Stimulated activated CD4-positive, alpha-beta T cell treated with anti-CD3 and anti-CD28 coated beads, TNF-alpha, amount 100 ng/mL, for 4 hours (primary cell): ENCODE measurements at places on chromosomes 7 and 10.
A peak's percentile ranks its signal among the peaks of the same experiment; 100 is the strongest.

- no peak for DNase-seq
Observed at GRCh38 chr10:112517451-112517862, 70.4 kb downstream of the VTI1A start.

DNA sequence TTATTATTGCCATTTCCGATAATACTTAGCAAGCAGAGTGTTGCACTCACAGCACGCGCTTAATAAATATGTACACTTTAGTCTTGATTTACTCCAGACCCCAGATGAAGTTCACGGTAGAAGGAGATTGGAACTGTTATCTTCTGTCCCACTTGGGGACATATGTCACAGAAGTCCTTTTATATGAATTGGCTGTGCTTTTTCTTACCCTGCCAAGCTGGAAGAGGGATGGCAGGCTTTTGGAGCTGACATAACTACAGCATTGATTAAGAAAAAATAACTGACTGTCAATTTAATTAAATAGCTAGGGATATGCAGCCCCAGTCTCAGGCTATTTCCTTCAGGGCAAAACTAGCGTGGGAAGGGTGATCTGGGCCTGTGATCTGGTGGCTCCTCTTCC is 182.2 kb downstream of the SH2D4B start:
- no peak for DNase-seq

DNA sequence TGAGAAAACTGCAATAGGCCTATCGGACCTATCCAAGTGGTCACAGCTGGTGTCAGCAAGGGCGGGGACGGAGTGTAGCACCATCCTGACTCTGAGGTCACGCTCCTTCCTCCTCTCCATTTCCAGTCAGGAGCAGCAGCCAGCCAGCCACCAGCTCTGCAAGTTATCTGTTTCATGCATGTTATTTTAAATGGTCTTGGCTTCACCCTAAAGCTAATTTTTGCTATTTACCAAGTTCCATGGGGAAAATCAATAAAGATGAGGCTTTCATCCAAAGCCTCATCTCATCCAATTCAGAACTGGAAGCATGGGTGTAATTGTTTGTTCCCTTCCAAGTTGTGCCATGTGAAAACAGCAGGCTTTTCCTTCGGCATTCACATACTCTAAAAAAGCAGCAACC is 49.3 kb downstream of the ICA1 start:
- DNase-seq = no peak

DNA sequence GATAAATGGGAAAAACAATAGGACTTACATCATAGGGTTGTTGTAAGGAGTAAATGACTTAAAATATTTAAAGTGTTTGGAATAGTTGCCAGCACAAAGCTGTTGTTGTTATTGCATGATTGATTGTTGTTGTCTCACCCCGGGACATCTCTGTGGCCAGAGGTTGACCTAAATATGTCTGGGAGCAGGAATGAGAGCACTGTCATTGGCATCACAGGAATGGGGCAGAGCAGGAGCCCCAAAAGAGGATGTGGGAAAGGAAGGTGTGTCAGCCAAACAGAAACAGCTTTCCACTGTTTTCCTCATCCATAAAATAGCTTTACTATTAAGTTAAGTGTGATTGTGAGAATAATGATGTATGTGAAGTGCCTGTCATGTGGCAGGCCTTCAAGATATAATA is 121.6 kb downstream of the TMEM168 start:
- no peak for DNase-seq

- DNase-seq = no peak
Observed at GRCh38 chr7:18086165-18087025, 58.7 kb upstream of the PRPS1L1 start.

- DNase-seq = no peak
Observed at GRCh38 chr10:110774069-110775019, 97.4 kb upstream of the PDCD4 start.

GRCh38 chr7:22675917-22676343 is 51.1 kb upstream of the IL6 start:
- DNase-seq = no peak

DNA sequence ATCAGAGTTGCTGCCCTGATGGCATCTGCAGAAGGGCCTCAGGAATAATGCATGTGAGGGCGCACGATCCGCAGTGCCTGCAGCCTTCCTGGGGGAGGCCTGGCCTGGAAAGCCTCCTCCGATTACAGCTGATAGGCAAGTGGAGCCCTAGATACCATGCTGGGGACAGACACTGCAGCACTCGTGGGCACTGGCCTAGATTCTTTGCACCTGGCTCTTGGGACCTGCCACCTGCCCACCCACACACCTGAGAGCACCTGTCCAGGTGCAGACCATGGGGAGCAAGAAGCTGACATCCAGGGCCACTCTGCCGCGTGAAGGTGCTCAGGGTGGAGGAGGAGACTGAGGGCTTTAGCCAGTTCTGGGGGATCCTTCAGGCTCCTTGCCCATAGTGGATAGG is 14.8 kb downstream of the YKT6 start:
- no peak for DNase-seq

- no peak for DNase-seq
Observed at GRCh38 chr10:127755753-127756152, 18.8 kb downstream of the FOXI2 start.

DNA sequence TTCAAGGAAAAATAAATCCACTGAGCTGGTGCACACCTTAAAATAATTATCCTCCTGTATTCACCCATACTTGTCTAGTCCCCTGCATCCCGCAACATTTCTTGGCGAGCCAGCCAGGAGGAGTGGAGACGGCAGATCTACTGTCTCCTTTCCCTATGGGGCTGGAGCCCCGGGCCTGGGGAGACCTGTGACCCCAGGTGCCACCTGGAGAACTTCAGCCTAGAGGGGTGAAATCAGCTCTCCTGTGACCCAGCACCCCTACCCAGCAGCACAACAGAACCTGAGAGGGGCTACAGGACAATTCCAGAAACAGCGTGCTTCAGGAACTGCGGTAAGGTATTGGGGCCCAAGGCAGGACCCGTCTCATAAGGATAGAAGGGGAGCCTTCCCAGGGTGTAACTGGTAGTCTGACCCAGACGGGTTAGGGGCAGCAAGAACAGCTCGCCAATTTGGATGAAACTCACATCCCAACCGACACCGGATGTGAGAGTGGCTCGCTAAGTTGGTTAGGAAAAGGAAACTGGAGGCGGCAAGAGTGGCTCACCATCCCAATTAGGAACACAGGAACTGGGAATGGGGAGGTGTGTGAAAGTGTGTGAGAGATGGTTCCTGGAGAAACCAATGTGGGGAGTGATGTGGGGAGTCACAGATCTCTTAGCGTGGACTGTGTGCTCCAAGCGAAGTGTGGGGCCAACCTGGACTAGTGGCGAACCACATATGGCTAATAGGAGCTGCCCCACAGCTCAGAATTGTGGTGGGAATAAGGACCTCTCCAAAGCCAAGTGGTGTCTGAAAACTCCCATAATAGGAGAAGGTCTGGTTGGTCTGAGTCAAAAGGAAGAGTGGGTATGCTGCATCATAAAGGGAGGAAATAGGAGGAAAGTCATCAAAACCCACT is 15.1 kb upstream of the DENND2A start:
- DNase-seq = no peak

DNA sequence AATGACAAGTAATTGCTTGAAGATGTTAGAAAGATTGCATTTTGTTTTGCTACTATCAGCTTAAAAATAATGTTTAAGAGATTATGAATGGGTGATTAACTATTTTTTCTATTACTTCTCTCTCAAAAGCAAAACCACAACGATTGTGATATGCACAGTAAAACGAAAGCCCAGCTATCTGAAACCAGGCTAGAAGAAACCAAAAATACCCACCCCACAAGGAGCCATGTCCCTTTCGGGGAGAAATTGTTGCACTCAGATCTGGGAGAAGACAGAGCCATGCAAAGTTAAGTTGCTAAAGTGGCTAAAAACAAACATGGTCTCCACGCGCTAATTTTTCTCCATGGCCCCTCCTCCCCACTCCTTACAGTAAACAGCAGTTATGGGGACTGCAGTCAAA is 173.6 kb downstream of the RPS24 start:
- DNase-seq = no peak

- DNase-seq = no peak
Observed at GRCh38 chr7:91033574-91033973, 230.7 kb upstream of the FZD1 start.

DNA sequence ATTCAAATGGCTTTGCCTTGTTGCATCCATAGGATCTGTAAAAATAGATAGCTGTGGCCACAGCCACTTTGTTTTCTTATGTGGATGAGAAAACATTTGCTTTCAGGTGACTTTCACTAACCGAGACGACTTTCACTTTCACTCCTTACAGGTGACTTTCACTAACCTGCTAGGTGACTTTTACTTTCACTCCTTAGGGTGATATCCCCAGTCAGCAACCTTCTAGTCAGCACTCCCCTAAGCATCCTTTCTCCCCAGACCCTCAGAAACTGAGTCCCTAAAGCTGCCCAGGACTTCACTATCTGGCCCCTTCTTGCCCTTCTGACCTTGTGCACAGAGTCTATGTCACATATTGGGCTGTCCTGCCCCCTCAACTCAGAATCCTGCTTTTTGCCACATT is 177.5 kb downstream of the RELN start:
- no peak for DNase-seq

DNA sequence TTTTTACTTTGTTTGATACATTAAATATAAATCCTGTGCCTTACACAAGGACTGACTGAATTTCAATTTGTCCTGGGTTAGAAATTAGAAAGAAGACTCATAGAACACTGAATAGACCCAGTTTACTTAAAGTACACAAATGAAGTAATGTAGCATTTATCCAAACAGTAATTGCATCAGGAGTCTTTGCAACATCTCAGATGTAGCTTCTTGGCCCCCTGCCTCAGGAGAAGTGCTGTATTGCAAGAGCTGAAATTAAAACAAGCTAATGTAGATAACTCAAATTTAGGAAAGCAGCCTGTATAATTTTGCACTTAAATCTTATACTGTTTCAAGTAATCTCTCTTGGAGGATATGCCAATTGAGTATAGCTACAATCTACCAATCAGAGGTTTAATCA is 54.3 kb upstream of the KCND2 start:
- DNase-seq = no peak

GRCh38 chr10:88271761-88272543 is 311.2 kb downstream of the RNLS start:
- DNase-seq = no peak

DNA sequence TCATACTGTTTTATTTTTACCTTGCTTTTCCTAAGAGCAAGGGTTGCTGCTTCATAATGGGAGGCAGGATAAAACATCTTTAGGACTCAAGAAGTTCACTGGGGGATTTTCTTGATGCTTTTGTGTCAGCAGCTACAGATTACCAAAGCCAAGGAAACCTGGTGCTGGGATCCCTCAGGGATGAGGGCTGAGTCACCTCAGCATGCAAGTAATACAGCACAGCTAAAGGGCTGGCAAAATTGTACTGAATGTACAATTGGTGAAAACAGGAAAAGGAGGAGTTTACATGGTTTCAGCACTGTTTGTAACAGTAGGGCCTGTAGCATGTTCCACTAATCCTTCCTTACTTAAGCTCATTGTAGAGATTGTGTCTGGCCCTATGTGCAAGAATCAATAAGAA is 1056.8 kb downstream of the SORCS1 start:
- no peak for DNase-seq

DNA sequence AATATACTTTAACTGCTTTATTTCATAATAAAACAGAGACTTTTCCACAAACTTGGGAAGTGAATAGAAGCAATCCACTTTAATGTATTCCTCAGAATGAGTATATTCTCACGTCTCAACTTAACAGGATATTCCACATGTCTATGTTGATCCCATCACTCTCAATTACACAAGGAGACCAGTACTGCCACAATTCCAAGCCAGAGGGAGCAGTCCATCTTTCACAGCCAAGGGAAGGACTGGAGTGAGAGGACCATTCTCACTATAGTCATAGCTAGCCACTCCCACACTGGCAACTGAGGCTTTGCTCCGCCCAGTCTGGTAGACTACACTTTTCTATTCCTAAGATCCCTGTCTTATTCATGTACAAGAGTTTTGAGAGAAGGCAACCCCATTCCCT is 553.9 kb downstream of the CNTNAP2 start:
- no peak for DNase-seq

- no peak for DNase-seq
Observed at GRCh38 chr7:75928568-75928914, 13.6 kb downstream of the POR start.

DNA sequence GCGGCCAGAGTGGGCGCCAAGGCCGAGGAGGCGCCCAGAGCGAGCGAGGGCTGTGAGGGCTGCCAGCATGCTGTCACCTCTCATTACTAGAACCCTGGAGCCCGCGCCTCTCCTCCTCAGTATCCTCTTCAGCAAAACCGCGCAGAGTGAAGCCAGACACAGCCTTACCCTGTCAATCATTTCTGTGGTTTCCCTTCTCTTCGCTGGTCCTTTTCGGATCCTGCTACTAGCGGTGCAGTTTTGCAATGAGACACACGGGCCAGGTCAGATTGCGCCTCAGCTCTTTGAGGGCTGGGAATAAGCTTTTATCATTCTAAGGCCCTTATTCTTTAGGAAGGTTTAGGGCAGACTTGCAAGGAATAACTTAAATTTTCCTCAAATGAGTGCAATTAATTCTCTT is 55.5 kb upstream of the FAM171A1 start:
- no peak for DNase-seq

- DNase-seq = no peak
Observed at GRCh38 chr7:140342727-140343514, 55.4 kb downstream of the SLC37A3 start.

- peak; percentile 61 for DNase-seq
Observed at GRCh38 chr7:43669286-43670081, 59.8 kb downstream of the COA1 start.

DNA sequence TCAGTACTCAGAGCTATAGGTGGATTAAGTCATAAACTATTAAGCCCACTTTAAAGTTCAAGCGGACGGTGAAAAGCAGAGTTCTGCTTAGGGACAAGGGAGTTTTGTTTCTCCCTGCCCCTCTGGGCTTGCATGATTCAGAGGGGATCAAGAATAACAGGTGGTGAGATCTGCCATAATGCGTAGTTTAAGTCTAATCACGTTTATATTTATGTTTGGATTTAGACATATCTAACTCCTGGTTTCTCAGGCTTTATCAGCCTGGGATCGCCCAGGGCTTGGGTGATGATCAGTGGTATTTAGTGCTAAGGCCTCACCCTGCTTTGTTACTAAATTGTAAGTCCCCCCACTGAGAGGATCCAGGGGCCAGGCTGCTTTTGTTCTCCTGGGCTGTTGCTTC is 335.4 kb upstream of the NRP1 start:
- DNase-seq = no peak

GRCh38 chr10:116044801-116045248 is 228.2 kb downstream of the GFRA1 start:
- DNase-seq = no peak

GRCh38 chr7:145398758-145399157 is 562.9 kb upstream of the TPK1 start:
- no peak for DNase-seq

GRCh38 chr7:1994931-1995330 is 237.8 kb downstream of the MAD1L1 start:
- no peak for DNase-seq

DNA sequence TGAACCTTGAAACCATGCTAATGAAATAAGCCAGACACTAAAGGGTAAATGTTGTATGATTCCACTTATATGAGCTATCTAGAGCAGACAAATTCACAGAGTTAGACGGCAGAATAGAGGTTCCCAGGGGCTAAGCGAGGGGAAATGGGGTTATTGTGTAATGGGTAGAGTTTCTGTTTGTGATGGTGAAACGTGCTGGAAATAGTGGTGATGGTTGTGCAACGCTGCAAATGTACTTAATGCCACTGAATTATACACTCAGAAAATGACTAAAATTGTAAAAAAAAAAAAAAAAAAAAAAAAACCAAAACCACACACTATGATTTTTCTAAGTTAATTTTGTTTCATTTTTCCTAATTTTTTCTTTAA is 30.0 kb downstream of the SFXN4 start:
- no peak for DNase-seq
